HL-60 (cell line): ENCODE measurements at places on chromosomes 6 and 20.

GRCh38 chr6:163340201-163340887 is 74.2 kb upstream of the QKI start:
- no peak for DNase-seq

- DNase-seq = peak; percentile 85
These were observed 27.0 kb downstream of the TOX2 start for GRCh38 chr20:43941476-43942200.

DNA sequence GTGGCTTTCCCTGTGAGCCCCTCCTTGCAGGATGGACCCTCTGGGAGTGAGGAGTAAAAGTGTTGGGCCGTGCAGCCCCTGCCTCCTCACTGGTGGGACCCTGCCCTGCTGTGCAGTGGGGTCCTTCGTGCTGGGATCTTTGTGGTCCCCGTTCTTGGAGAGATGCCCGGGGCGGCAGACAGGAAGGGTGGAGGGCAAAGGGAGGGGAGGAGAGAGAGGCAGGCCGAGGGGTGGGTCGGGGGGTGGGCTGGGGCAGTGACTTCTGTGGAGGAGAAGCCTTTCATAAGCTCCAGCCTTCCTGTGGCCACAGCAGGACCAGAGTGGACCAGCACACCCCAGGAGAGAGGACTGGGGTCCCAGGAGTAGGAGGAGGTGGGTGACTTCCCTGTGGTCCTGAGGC is at the start of gene COL20A1:
Gene COL20A1, plus strand, starts transcription at position 283 of the 400 bp plus-strand sequence. CDS start 1,922 bp downstream, outside the sequence.
- no peak for DNase-seq

GRCh38 chr20:24870881-24871280 is 78.2 kb upstream of the CST7 start:
- no peak for DNase-seq

DNA sequence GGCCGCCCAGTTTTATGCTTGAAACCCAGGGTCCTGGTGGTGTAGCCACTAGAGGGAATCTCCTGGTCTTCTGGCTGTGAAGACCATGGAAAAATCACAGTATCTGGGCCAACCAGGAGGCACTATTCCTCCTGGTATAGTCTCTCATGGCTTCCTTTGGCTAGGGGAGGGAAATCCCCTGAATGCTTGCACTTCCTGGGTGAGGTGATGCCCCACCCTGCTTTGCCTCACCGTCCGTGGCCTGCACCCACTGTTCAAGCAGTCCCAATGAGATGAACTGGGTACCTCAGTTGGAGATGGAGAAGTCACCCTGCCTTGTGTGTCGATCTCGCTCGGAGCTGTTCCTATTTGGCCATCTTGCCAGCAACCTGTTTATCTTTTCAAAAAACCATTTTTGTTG is 10.1 kb upstream of the ZNF337 start:
- DNase-seq = no peak

DNA sequence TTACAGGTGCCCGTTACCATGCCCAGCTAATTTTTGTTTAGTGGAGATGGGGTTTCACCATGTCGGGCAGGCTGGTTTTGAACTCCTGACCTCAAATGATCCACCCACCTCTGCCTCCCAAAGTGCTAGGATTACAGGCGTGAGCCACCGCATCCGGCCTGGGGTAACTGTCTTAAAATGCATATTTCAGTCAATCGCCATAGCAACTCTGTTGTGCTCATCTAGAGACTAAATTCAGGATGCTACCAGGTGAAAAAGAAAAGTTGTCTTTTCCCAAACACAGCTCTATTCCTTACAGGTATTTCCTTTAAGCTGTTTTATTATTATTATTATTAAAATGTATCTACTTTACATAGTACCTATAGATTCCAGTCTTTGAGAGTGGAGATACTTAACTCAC is 66.6 kb downstream of the RNF182 start:
- DNase-seq = no peak

DNA sequence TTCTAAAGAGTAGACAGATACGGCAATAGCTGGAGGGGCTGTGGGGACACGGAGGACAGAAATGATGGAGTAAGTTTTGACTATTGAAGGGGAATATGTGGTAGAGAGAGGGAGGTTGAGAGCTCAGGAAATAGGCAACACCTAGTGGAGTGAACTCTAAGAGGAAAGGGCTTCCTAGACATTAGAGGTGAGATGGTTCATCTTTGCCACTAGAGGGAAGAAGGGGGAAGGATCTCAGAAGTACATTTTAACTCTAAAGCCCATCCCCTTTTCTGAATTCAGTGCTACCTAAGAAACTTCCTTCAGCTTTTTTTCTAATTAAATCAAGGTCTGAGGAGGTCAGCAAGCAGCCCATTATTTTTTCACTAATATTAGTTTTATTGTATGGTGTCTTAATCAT is 689.4 kb upstream of the MAP3K7 start:
- no peak for DNase-seq

DNA sequence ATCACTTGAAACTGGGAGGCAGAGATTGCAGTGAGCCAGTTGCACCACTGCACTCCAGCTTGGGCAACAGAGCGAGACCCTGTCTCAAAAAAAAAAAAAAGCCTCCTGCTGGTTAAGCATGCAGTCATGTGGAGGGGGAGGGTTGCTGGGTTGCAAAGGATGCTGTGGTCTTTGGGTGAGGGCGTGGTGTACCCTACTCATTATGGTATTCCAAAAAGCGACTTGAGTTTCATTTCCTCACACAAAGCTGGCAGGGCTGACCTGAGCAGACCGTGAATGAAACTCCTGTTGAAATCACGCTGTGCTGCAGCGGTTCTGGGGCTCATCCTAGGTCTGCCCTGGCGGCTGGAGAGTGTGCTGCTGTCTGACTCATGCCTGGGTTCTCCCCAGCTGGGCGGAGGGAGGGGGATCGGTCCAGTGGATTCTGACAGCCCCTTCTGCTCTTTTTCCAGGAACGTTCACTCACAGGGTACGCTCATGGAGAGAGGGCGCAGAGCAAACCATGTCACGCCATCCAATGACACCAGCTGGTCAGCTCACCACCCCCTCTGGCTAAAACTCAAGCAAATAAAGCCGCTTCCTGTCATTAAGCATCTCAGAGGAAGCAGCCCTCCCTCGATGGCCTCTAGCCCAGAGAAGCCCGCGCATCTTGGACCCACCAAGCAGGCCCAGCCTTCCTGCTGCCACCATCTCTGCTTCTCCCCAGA is 166.2 kb downstream of the SCML4 start:
- DNase-seq = peak; percentile 54

DNA sequence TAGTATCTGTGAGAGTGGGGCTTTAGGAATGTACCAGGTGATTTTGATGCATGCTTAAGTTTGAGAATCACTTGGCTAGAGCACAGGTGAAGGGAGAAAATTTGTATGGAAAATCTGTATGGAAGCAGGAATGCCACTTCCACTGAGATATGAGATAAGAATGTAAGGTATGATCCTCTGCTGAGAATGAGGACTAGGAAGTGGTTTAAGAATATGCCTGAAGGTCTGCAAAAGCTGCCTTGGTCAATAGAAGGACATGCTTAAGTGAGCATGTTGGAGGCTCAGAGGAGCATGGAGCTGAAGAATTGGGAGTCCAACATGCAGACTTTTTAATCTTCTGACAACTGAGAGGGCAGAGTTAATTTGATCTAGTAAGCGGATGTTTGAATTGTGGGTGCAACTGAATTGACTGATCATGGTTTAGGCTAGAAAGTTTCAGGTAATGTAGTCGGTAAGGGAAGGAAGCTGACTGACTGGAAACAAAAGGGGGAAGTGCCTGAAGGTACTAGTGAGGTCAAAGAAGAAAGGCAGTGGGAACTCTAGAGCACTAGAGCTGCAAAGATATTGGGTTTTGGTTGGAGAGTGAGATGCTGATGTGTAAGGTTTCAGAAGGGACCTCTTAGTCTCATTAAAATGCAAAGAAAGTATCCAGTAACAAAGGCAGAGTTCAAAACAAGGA is 28.6 kb upstream of the NOTCH4 start:
- DNase-seq = no peak

- DNase-seq = peak; percentile 58
These were observed 5.8 kb upstream of the KIAA0408 start for GRCh38 chr6:127464881-127465459.

- DNase-seq = no peak
These were observed 124.7 kb downstream of the PREX1 start for GRCh38 chr20:48703107-48703506.

DNA sequence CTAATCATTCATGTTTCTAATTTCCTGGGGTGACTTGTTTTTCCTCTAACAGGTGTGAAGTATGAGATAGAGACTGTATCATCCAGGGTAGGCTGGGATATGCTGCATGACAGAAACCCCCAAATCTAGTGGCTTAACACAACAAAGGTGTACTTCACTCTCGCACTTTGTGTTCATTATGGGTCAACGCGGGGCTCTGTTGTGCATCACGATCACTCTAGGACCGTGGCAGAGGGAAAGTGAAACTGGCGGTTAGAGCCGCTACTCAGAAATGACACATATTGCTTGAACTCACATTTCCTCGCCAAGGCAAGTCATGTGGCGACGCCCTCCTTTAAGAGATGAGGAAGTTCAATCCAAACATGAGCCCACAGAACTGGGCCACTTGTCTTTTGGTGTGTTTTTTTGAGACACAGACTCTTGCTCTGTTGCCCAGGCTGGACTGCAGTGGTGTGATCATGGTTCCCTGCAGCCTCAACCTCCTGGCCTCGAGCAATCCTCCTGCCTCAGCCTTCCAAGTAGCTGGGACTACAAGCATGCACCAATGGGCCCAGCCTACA is 41.3 kb downstream of the PCNA start:
- peak; percentile 95 for DNase-seq

DNA sequence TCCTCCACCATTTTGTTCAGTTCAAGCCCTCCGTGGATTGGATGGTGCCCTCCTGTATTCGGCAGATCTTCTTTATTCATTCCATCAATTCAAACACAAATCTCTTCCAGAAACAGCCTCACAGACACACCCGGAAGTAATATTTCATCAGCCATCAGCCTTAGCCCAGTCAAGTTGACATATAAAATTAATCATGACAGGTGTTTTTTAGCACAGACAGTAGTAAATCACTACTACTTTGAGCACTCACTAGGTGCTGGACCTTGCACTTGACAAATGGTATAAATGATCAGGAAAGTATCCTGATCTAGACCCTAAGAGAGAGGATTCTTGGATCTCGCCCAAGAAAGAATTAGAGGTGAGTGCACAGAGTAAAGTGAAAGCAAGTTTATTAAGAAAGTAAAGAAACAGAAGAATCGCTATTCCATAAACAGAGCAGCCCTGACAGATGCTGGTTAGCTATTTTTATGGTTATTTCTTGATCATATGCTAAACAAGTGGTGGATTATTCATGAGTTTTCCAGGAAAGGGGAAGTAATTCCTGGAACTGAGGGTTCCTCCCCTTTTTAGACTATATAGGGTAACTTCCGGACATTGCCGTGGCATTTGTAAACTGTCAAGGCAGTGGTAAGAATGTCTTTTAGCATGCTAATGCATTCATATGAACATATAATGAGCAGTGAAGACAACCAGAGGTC is 194.6 kb upstream of the LAMP5 start:
- no peak for DNase-seq

DNA sequence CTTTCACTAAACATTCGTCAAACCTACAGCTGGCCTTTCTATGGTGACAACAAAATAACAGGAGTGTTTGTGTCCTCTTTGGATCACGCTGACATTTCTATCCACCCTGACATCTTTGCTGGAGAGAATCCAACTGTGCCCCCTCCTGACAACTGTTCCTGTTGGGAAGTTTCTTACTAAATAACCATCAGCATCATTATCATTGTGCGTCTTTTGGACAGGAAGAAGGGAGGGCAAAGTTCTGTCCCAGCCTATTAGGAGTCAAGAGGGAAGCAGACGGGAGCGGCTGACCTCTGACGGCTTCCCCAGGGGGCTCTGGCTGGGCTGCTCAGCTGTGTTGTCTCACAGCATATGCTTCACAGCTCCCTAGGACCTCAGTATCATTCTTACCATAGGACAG is 195.9 kb upstream of the SULF2 start:
- DNase-seq = no peak

GRCh38 chr20:58228484-58229197 is at the start of gene ANKRD60:
Gene ANKRD60, minus strand, starts transcription at chr20:58228653. Its CDS starts 0 bp downstream, at chr20:58228653.
- no peak for DNase-seq

GRCh38 chr6:62805431-62805830 is 405.8 kb upstream of the FKBP1C start:
- DNase-seq = no peak

GRCh38 chr20:59356662-59357165 is 56.3 kb downstream of the EDN3 start:
- DNase-seq = no peak

GRCh38 chr6:3696525-3697088 is 54.9 kb downstream of the PXDC1 start:
- DNase-seq = no peak
